ENCODE measurements at places on chromosomes 12 and 14.
A peak's percentile ranks its signal among the peaks of the same experiment; 100 is the strongest.

DNA sequence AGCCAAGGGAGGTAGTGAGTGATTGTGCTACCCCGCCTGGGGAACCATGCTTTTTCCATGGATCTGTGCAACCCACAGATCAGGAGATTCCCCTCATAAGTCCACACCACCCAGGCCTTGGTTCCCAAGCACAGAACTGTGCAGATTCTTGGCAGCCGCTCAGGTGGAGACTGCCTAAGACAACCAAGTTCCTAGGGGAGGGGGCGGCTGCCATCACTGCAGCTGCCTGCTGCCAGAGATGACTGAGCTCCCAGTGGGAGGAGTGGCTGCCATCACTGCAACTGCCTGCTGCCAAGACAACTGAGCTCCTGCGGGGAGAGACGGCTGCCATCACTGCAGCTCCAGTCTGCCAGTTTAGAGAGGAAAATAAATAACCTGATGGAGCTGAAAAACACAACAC, 138.3 kb upstream of the GARIN2 start:
- no peak for DNase-seq

GRCh38 chr12:18277196-18277595, 15.9 kb downstream of the PIK3C2G start:
- no peak for DNase-seq

- DNase-seq, result no peak
Measured at GRCh38 chr12:90770861-90771260, 184.1 kb downstream of the CCER1 start.

DNA sequence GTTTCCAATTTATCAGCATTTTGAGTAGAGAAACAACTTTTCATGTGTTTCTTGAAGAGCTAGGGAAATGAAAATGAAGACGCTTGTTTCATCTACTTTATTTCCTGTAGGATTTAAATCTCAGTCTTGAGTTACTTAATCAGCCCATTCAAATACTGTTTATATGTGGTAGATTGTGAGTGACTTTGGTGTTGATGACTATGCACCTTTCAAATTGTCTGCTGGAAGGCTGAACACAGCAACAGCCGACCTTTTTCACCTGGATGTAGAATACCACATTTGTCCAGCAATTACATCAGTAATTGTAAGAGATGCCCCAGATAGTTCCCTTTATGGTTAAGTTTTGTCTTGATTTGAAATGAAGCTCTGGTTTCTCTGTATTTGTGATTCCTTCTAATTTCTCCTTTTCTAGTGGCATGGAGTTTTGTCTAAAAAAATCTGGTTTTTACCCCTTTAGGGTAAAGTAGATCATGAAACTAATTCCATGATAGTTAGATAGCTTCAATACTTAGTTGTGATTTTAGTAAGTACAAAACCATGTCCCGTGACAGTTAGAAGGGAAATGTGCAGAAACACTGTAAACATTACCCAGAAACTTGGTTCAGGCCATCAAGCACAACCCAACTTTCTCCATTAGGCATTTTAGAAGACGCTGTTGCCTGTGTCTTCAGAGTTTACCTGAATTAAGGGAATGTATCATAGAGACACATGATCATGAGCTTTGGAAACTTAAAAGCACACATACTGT, 165.0 kb downstream of the SRGAP1 start:
- peak; percentile 74 for DNase-seq

- no peak for DNase-seq
Measured at GRCh38 chr12:107775093-107775721, 703 bp downstream of the ASCL4 start.

DNA sequence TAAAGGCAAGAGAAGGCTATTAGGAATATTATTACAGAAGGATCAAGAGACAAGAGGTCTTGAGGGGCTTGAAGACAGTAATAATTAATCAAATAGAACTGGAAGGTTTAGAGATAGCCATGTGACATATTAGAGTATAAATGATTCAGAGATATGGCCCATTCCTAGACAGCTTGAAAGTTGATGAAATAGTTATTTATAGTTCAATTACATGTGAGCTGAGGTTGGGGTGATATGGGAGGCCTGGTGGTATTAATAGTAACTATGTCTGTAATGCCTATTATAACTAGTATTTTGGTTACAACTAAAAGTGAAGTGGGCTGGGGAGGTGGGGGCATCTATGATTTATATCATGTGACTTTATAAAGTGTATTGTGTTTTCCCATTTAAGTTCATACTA, 14.1 kb upstream of the MIS18BP1 start:
- DNase-seq, result no peak

- no peak for DNase-seq
Measured at GRCh38 chr14:56352999-56353398, 226.6 kb upstream of the TMEM260 start.

- peak; percentile 86 for DNase-seq
Measured at GRCh38 chr12:10753059-10753458, 29.9 kb upstream of the YBX3 start.

DNA sequence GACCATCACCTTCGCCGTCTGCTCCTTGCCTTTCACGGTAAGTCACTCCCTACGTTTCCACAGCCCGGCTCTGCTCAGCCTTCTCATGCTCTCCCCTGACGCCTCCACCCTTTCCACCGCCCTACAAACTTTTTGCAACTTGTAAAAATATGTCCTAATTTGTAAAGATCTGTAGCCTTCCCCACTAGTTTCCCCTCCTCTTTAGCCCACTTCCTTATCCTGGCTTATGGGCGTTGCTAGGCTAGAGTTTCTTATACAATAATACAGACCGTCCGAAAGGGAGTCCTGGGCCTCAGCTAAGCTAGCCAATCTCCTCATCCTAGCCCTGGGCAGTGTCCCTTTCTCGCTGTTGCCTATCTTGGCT, 1.2 kb downstream of the PTGER2 start:
- DNase-seq, result no peak

DNA sequence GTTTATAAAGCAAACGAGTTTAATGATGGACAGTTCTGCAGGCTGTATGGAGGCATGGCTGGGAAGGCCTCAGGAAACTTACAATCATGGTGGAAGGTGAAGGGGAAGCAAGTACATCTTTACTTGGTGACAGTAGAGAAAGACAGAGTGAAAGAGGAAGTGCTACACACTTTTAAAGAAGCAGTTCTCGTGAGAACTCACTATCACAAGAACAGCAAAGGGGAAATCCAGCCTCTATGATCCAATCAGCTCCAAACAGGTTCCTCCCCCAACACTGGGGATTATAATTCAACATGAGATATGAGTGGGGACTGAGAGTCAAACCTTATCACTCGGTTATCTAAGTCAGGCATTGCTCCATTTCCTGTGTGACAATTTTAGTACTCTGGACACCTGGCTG, 189.9 kb upstream of the CNTN1 start:
- no peak for DNase-seq

DNA sequence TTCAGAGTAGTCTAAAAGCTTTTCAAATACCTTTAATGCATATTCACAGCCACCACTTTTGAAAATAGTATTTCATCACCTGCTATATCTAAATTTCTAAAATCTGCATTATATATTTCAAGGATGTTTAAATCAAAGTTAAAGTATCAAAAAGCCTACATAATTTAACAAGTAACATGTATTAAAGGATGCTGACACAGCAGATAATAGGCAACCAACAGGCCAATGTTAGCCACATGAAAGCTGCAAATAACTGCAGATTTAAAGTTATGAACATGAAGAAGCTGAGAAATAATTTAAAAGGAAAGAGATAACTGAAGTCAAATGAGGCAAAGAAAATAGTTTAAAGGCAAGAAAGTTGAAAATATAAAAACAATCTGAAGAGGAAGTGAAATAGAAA, 39.8 kb upstream of the NELL2 start:
- DNase-seq, result no peak

GRCh38 chr12:22101749-22102243, 55.8 kb downstream of the CMAS start:
- DNase-seq, result peak; percentile 73

DNA sequence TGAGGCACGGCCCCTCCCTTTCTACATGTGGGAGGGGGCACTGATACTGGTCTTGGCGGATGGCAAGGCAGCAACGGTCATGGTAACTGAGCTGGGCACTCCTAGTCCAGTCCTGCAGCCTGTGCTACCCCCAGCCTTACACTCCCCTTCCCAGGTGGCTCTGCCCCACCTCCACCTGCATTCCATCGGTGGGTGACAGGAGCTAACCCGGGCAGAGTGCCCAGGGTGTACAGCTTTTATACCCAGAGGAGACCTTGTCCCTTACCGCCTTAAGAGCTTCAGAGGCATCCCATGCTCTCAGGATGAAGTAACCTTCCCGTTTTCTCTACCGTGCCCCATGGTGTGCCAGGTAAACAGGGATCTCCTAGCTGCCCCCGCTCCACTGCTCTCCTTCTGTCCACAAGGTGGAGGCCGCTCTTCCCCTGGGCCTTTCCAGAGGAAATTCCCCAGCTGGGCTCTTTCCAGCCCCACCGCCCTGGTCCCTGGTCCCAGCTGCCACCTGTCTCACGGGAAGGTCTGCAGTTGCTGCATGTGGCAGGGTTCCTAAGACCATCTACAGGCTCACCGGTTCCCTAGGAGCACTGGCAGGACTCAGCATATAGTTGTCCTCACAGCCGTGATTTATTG, 20.5 kb downstream of the BRI3BP start:
- DNase-seq, result no peak

GRCh38 chr14:42140001-42140400, 533.3 kb downstream of the LRFN5 start:
- DNase-seq, result no peak

DNA sequence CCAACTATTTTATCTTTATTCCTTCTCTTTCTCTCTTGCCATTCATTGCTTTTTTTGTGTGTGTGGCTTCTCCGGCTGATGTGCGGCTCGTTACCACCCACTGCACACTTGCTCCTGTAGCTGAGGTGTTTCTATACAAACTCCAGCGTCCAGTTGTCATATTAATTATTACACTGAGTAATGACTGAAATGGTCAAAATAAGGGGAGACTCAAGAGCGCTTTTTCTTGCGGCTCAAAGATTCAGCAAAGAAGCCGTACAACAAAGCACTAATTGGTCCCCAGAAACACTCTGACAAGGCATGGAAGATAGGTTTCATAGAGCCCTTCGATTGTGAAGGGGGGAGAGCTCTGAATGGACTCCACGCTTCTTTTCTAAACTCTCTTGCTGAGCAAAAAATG, 5.6 kb upstream of the ASCL1 start:
- no peak for DNase-seq

GRCh38 chr12:47850153-47851084, 30.7 kb upstream of the HDAC7 start:
- DNase-seq, result no peak

- DNase-seq, result no peak
Measured at GRCh38 chr12:52658196-52658595, 6.2 kb upstream of the KRT2 start.

GRCh38 chr14:73235531-73236155, 1.7 kb upstream of the PAPLN start:
- no peak for DNase-seq

- DNase-seq, result no peak
Measured at GRCh38 chr14:67886191-67886590, 66.6 kb downstream of the RAD51B start.

DNA sequence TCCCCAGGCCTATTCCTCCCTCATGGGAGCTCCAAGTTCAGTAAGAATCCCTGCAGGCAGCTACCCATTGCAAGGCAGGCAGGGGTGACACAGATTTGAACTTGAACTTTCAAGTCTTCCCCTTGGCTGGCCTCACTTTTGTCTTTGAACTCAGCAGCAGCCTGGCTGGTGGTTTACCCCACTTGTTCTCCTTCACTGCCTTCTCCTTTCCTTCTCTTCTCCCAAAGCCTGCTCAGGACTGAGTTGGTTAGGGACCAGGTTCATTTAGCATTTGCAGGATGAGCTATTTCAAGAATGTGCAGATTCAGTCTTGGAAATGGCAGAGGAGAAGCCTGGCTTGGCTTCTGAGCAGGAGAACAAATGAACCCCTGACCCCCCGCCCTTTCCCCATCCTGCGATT, 67.7 kb upstream of the TBX3 start:
- no peak for DNase-seq

DNA sequence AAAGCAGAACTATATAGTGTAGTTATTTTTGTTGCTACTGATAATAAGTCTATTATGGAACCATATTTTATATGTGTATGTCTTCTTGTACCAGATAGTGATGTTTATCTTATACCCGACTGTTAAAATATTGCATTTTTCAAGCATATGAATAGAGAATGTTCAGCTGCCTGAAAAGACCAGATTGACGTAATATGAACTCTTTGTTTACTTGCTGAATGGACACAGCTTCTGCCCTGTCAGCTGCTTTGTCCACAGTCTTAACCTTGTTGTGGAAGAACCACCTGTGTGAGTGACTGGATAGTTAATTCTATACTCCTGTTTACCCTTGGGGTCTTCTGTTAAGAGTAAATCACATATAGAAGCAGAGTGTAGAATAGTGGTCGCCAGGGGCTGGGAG, 109.3 kb downstream of the LGR5 start:
- DNase-seq, result no peak

GRCh38 chr12:75994069-75994740, 37.4 kb downstream of the PHLDA1 start:
- peak; percentile 35 for DNase-seq

DNA sequence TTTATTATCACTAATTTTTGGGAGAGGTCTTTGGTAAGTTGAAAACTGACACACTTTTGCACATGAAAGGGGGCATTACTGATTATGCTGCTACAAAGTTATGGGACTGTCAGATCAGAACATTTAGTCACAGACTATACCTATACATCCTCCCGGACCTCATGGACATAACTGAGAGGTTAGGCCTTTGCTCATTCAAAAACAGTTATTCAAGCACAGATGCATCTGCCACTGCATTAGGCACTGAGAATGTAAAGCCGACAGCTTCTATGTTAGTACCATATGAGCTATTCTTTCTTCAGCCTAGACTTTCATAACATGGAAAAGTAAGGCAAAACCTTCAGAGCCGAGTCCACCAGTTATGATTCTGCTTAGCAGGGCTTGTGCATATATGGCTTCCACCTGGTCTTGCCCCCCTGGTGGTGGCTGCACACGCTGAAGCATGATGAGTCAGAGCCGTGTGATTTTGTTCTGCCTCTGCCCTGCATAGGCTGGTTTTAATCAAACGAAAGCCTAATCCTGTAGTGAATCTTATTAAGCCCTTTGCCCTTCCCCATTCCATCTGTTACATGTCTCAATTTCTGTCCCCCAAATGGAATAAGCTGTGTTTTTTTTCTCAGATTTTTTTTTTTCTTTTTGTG, 21.8 kb upstream of the RNU6-8 start:
- peak; percentile 79 for DNase-seq

DNA sequence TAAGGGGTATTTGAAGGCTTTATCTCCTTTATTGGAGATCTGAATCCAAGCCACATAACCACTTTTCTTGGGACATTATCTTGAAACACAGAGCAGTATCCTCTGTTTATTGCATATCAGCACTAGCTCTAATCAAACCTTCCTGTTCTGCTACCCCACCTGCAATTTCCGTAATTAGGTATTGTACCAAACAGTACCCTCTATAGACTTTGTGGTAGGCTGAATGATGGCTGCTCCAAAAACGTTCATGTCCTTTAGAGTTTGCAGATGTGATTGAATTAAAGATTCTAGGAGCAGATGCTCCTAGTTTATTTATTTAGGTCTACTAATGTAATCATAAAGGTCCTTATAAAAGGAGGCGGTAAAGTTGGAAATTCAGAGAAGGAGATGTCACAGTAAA, 573.0 kb upstream of the ATXN7L3B start:
- DNase-seq, result no peak

Data from renal cortical epithelial cell (primary cell).